Activated CD4-positive, CD25-positive, alpha-beta regulatory T cell treated with anti-CD3 and anti-CD28 coated beads, Interleukin-2, amount 50 U/mL, for 16 hours (primary cell): ENCODE measurements at places on chromosomes 6 and 20.

GRCh38 chr20:33687370-33687915 is 1.3 kb upstream of the E2F1 start:
- DNase-seq: no peak

DNA sequence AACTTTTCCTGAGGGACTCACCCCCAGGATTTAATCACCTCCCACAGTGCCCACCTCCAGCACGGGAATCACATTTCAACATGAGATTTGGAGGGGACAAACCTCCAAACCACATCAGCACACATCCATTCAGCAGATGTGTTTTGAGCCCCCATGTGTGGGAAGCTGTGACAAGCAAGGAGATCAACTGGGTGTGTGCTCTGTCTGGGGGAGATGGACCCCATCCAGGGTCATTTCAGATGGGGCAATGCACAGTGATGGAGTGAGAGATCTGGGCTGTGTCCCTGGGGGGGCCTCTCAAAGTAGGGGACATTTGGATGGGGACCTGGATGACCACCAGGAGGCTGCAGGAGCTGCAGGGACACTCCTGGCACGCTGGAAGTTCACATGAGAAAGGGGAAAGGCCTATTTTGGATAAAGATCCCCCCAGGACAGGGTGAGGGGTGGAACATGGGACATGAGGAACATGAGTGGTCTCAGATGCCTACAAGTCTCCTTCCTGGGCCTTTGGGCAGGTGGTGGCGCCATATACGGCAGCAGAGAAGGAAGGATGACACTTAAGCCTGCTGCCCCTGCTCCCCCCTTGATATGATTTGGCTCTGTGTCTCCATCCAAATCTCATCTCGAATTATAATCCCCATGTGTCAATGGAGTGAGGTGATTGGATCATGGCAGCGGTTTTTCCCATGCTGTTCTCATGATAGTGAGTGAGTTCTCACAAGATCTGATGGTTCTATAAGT is 49.6 kb downstream of the SLC2A10 start:
- DNase-seq: no peak

- no peak for DNase-seq
These were observed 6.4 kb upstream of the FANCE start for GRCh38 chr6:35445691-35446090.

DNA sequence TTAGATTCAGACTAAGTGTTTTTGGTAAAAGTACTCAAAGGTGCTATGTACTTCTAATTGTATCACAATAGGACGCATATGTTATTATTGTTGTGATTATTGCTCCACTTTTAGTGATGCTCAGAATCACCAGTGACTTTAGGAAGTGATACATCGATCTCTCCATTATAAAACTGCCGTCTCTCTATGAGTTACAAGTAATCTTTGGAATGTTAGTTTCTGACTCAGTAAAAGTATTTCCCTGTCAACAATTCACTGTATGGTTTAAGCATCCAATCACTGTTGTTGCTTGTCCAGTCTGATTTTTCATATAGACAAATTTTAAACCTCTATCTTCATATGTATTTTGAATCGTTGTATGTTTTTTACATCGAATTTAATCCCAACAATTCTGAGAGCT is 9.4 kb downstream of the DCBLD1 start:
- no peak for DNase-seq

DNA sequence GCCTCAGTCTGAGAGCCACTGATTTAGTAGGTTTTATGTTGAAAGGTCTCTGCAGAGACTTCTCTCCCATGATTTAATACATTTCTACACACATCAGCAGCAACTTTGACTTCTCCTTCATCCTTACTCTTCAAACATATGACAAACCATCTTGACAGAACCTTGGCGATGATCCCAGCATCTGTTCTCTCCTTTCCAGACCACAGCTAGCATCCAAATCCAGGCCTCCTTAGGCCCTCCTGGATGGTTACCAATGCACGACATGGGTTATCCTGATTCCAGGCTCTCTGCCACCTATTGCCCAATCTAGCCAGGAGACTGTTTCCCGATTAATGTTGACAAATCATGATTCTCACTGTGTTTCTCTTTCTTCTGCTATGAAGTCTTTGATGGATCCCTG is 16.8 kb downstream of the LAMA4 start:
- DNase-seq: no peak

DNA sequence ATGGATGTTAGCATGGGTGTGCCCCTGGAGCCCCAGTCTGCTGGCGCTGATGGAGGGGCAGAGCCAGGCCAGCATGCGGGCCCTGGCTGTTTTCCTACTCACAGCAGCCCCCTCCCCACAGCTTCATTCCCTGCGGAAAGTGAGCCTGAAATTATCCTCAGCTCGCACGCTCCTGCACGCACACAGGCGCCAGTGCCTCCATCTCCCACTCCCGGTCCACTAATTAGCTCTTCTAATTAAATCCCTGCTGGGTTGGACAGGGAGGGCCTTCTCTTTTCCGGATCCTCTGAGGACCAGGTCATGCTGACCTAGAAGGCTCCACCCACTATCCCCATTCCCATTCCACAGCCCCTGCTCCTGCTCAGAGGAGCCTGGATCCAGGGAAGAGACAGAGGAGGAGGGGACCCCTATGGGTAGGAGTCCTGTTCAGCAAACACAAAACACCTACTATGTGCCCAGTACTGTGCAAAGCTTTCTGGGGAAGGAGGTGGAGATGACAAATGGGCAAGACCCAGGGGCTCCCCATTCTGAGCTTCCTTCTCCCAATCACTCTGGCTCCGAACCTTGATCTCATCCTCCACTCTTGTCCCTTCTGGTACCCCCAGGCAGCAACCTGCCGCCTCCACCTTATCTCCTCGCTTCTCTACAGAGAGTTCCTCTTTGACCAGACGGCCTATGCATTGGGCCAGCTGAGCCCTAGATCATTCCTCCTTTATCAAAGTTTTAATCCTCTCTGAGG is 70.2 kb upstream of the CCDC167 start:
- DNase-seq: no peak

DNA sequence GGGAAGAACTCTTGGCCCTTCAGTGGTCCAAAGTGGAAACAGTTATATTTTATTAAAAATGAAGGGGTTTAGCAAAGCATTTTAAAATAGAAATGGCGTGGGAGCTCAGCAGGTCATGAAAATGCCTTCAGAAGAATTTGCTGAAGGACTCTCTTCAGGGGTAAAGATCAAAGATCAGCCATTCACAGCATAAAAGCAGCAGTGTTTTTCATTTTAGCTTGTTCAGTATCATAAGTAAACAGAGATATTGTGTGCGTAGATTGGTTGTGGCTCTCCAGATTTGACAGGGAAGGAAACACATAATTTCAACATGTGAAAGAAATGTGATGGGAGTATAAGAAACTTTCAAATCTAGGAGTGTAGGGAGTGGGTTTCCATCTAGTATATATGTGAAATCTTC is 519.2 kb upstream of the MAP3K7 start:
- DNase-seq: no peak

DNA sequence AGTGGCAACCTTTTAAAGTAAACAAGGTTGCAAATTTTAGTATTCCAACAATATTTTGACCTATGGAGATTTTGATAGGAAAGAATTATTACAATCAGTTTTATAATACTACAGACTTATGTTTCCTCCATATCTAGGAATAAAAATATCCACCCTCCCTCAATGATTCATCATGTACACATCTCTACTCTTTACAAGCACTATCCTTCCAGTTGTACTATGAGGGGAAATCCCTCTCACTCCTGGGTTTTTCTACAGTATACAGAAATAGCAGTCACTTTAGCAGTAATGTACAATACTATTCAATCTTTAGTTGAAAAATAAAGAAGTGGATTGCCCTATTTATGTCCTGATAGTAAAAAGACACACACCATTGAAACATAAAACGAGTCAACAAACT is 46.3 kb upstream of the SCML4 start:
- DNase-seq: no peak

- DNase-seq: no peak
These were observed 44.1 kb upstream of the TSPYL1 start for GRCh38 chr6:116323863-116324262.

DNA sequence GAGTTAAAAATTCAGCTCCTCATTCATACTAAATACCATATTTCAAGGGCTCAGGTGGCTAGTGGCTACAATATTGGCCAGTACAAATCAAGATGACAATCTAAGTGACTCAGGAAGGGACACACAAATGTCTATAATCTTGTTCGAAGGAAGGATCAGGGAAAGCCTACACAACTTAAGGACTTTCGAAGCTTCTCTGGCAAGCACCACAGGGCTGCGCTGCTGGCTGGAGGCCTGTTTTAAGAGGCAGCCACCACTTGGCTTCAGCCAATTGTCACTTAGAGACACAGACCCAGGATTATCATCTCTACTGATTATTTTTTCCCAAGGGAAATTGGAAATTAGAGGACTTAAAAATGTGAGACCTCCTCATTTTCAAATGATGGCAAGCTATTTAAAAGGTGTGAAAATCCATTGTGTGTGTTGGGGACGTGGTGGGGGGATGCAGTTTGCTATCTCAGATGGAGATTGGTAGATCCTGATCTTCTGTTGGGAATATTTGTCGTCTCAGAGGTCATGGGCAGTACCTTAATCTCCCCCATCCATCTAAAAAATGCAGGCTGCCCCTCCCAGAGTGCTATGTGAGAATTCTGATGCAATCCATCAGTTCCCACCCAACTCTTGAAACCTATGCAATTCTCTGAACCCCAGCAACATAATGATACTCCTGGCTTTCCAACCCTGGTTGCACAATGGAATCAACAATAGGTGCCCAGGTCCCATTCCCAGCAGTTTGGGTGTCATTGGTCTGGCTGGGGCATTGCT is 11.3 kb downstream of the ARHGAP40 start:
- DNase-seq: no peak

- no peak for DNase-seq
These were observed 356 bp downstream of the TBXT start for GRCh38 chr6:166167258-166167731.

DNA sequence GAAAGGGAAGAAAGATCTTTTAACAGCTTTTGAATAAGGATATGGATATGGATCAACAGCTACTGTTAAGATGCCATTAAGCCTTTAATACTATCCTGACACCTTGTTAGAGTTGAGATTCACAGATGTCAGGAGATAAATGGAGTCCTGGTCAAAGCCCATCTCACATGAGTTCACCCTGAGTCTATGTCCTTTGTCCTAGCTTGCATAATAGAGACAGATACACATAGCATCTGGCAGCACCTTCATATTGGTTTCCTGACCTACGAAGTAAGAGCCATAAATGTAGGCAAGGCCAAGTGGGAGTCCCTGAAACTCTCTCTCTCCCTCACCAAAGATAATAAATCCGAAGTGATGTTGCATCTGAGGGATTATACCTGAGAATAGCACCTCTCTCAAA is 79.1 kb upstream of the F13A1 start:
- no peak for DNase-seq

GRCh38 chr6:107653861-107654394 is 164.0 kb downstream of the SOBP start:
- no peak for DNase-seq

DNA sequence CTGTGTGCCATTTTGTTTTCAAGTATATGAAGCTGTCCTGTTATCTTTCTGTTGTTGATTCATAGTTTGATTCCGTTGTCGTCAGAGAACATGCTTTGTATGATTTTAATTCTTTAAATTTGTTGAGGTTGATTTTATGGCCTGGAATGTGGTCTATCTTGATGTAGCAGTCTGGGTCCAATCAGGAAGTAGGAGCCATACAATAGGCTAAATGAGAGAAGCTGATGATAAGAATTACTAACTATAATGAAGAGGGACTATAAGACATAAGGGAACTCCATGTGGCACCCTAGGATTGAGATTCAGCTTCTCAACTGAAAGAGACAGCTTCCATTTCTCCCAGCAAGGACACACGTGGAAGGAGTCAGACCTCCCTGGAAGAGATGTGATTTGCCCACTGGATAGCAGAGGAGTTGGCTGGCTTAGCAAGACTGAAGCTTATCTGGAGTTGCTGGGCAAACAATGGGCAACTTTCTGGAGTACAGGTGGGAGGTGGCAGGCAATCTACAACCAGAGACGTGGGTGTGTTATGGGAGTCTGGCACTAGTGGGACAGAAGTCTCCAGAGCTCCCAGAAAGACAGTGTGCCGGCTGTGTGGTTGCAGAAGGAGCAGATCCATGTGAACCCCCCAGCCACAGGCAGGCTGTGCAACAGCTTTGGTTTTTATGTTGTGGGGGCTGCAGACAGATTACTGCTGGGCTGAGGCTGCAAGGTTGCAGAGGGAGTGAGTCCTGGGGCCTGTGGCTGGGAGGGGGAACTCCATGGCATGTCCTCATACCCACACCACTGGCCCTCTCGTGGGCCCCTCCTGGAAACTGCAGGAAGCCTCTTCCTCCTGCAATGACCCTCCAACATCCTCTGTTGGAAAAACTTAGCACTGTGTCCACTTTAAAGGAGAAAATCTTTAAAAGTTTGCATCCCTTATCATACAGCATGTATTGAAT is 7.1 kb downstream of the ZNF831 start:
- no peak for DNase-seq

- DNase-seq: no peak
These were observed 78.6 kb downstream of the GCLC start for GRCh38 chr6:53466257-53466656.

DNA sequence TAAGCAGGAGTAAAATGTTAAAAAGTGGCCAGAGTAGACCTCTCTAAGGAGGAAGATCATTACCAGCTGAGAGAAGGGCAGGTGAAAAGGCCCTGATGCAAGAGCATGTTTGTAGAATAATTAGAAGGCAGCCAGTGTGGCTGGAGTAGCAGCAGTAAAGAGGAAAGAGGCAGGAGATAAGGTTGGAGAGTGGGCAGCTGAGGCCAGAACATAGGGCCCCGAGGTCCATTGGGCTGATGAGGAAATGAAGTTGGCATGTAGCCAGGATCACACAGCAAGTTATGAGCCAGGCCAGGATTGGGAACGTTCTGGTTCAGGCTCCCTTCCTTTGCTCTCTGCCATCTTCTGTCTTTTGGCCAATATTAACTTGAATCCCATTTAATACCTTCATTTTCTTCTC is 51.6 kb downstream of the RALY start:
- DNase-seq: no peak

DNA sequence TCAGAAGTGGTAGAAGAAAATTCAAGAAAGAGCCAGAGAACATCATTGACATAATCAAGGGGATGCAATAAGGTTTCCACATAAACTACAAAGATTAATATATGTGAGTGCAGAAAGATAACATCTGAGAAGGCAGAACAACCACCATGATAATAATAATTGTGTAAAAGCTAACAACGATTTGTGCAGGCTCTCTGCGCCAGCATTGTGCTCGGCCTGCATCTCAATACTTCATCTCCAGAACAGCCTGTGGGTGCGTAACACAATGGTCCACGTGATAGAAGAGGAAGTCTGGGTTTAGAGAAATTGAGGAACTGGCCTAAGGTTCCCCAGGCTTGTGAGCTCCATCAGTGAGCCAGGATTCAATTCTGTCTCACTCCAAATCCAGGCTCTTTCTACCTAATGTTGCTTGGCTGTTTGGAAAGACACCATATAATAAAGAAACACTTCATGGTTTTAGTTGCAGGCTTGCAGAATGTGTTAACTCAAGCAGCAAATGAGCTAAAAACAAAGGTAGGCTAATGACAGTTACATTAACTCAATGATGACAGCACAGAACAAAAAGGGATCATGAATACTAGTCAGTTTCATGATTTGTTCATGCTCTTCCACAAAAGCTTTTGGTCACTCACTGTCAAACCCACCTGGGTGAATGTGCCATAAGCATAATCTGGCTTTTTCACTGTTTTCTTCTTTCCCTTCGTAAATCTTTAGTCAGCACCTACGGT is 71.2 kb downstream of the LY86 start:
- DNase-seq: no peak

- no peak for DNase-seq
These were observed 9.5 kb downstream of the DNPH1 start for GRCh38 chr6:43219814-43220213.
